ENCODE measurements at places on chromosomes 3 and 15.

- no peak for DNase-seq
Observed at GRCh38 chr3:93994056-93994455, 14.1 kb downstream of the ARL13B start.

DNA sequence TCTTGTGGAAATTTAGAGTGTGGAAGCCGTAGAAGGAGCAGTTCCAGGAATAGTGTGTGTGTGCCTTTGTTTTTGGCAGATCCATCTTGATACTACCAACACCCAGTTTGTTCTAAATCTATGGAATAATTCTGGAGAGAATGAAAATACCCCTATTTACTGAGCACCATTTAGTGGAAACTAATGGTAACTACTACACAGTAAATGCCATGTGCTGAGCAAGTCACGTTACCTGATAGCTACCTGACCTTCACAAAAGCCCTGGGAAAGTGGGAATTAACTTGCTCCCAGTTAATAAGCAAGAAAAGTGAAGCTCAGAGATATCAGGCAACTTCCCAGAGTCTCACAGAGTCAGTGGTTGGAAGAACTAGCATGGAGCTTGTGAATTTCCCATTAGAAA lies 137.7 kb downstream of the ARPP21 start:
- no peak for DNase-seq

DNA sequence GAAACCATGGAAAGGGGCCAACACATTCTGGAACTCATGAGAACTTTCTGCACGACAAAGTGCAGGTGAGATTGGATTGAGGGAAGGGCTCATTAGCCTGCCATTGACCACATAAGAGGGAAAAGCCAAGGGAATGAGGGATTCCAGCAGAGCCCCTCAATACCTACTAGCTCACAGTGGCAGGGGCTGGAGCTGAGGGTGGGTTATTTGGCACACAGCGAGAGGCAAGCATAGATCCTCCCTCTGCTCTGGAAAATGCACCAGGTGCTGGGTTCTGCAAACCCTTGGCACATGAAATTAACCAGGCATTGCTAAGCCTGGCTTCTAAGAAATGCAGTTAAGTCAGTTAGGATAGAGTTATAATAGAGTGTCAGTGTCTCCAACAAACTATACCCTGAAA lies 60.8 kb downstream of the IL16 start:
- no peak for DNase-seq

GRCh38 chr3:14716591-14716990 lies 41.6 kb downstream of the C3orf20 start:
- DNase-seq, result no peak

GRCh38 chr3:38115645-38116427 lies 21.1 kb downstream of the ACAA1 start:
- no peak for DNase-seq

- DNase-seq, result no peak
Observed at GRCh38 chr3:12553921-12554391, 2.9 kb upstream of the MKRN2 start.

- no peak for DNase-seq
Observed at GRCh38 chr3:118781232-118781631, 253.4 kb downstream of the IGSF11 start.

- DNase-seq, result no peak
Observed at GRCh38 chr3:102182162-102182561, 252.7 kb upstream of the ZPLD1 start.

DNA sequence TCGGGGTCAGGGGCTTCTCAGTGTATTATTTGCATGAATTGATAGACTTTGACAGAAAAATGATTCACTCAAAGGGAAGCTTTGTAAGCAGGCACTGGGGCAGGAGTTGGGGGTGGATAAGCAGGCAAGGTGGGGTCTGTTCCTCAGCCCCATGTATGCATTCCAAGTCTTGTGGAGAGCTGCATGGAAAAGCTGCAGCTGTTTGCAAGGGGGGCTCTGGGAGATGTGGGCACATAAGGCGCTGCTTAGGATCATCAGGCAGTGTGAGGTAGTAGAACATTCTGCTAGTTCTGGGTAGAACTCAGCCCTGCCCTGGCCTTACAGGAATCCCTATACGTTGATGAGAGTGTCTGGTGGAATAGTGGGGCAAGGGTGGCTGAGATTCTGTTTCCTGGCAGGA lies 154.2 kb upstream of the LRIG1 start:
- DNase-seq, result no peak

GRCh38 chr3:45605534-45605933 lies 11.0 kb downstream of the LIMD1 start:
- DNase-seq, result no peak

DNA sequence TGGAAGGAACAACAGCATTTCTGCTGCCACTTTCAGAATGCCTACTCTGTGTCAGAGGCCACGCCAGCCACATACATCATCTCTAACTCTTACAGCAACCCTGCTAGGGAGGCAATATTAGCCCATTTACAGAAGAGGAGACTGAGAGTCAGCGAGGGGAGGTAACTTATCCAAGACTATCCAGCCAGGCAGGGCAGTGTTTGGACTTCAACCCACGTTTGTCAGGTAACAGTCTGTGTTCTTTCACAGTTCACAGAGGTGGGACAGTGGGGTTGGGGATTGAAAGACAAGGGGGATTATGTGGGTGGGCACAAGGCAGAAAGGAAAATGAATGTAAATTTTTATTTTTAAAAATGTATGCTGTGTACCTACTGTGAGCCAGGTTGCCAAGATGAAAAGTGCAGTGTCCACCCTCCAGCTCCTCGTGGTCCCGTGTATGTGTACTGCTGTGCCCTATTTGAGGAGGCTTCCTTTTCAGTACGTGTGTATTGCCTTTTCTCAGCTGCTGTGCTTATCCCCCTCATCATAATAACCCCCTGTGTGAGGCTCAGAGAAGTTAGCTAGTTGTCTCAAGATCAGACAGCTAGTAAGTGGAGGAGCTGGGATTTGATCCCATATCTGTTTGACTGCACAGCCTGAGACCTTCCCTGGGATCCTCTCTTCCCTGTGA lies 16.5 kb upstream of the ATP2B2 start:
- DNase-seq, result no peak

DNA sequence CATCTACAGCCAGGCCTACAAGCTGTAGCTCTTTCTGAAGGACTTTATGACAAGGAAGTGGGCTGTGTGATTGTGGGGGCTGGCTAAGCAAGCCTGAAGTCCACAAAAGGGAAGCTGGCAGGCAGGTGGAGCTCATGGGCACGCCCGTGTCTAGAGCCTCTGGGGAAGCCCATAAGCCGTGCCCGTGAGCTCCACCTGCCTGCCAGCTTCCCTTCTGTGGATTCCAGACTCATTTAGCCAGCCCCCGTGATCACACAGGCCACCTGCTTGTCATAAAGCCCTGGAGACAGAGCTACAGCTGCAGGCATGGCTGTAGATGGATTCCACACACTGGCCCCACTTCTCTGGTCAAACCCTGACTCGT lies 15.2 kb downstream of the EFCC1 start:
- peak; percentile 38 for DNase-seq

DNA sequence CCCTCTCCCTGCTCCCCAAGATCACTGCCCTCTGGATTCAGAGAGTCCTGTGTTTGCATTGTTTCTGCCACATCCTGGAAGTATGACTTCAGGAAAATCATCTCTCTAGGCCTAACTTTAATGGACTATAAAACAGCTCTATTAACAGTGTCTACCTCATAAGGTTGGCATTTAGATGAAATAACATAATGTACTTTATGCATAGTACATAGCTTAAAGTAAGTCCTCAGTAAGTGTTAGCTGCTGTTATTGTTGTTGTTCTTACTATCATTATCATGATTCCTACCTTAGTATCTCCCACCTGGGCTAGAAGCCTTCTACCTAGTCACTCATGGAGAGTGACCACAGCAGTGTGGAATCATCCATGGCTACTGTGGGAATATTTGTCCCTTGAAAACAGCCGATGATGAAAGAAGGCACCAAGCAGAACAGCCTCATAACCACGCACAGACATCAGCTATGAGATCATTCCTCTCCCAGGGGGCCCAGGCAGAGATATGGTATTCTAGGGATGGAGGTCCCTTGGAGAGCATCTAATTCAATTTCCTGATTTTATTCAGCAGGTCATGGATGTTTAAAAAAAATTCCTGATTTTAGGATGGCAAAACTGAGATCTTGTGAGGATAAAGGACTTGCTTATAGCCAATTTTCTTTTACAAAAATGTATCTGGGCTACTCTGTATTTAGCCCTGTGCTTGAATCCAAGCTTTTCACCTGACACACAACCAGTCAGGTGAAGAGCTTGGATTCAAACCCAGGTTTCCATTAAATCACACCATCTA lies 1.9 kb downstream of the FSD2 start:
- DNase-seq, result no peak

DNA sequence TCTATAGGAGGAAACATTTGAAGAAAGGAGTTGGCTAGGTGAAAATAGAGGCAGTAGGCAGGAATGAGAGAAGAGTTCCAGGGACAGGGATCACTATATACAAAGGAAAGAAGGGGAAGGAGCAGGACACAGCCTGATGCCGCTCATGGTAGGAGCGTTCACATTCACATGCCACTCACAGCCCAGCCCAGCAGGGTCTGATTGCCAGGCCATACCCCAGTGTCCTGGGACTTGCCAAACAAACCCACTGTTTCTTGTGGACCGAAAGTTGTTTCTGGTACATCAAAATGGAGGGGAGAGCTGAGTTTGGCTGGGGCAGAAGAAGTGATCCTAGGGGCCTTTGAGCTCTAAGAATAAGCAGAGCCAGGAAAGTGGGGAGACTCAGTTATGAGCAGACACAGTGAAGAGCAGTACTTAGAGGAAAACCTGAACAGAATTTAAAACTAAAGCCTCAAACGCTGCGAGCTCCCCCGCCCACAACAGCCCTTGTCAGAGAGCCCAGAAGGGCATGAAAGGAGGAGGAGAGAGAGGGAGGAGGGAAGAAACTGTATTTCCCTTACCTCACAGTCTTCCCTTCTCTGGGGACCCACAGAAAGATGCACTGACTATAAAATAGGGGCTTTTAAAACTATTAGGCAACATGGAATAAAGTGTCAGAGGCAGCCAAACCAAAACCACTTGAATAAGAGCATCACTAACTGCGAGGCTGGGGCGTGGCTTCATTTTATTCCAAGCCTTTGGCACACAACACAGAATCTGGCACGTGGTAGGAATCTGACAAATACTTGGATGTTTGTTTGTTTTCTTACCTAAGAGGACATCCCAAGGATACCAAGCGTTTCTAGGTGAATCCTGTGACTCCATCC lies 129.0 kb downstream of the RPL22L1 start:
- no peak for DNase-seq

DNA sequence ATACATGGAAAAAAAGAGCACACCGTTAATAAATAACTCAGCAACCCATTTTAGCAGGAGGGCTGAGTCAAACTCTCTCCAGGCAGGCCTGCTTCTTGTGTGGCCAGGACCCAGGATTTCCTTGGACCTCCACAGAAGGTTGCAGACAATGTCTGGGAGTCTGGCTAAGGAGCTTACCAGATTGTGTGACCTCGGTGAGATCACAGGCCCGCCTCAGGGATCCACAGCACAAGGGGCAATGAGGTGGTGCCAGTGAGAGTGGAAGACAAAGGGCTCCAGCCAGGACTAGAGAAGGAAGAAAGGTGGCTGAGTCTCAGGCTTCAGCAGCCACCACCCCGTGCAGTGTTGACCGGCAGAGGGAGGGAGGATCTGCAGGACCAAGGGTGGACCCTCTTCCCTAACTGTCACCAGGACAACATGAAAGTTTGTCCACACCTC lies 32.2 kb upstream of the SEC22A start:
- no peak for DNase-seq

DNA sequence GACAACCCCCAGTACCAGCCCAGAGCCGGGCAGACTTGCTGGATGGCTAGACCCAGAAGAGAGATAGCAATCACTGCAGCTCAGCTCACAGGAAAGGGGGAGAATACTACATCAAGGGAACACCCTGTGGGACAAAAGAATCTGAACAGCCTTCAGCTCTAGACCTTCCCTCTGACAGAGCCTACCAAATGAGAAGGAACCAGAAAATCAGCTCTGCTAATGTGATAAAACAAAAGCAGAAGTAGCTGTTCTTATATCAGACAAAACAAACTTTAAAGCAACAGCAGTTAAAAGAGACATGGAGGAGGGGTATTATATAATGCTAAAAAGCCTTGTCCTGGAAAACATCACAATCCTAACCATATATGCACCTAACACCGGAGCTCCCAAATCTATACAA lies 283.3 kb downstream of the KLF13 start:
- DNase-seq, result no peak

DNA sequence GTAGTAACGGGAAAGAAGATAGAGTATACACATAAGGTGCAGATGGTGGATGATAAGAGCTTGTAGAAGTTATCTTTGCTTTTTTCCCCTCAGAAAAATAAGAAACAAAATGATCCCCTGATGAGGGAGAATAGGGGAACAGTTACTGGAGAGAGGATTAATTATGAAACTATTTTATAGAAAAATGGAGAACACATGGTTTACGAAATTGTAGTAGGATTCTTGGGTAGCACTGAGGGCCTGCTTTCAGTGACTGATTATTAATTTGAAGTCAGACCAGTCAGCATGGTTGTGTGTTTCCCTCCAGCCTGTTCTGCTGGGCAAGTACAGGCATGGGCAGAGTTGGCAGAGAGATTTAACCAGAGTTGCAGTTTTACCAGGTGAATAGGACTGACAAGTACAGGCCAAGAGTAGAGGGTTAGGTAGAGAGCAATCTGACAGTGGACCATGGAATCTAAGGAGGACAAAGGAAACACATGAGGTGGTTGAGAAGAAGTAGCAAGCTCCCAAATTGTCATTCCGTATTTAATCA lies 5.9 kb downstream of the SLC49A4 start:
- DNase-seq, result no peak

DNA sequence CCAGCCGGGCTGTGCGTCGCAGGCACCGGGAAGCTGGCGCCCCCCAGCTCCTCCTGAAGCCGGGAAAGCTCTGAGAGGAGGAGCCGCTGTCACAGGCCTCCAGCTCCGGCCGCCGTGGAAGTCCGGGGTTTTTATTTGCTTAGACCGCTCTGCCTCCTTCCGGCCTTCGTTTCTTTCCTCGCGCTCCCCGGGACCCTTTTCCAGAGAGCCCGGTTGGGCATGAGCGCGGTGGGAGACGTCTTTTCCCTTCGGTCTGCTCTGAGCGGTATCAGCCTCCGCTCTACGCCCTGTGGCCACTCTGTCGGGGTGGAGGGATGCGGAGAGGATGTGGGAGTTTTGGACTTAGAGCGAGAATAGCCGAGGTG lies 559 bp downstream of the SENP5 start:
- no peak for DNase-seq

DNA sequence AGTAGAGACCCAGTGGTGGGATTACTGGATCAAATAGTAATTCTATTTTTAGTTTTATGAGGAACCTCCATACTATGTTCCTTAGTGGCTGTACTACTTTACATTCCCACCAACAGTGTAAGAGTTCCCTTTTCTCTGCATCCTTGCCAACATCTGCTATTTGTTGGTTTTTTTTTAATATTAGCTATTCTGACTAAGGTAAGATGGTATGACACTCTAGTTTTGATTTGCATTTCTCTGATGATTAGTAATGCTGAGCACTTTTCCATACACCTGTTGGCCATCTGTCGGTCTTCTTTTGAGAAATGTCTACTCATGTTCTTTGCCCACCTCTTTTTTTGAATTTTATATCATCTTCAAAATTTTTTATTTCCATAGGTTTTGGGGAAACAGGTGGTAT lies 34.2 kb upstream of the RAP2B start:
- DNase-seq, result no peak

- no peak for DNase-seq
Observed at GRCh38 chr3:16374047-16374934, 109.3 kb downstream of the OXNAD1 start.

- DNase-seq, result no peak
Observed at GRCh38 chr3:195587824-195588223, 4.1 kb upstream of the APOD start.

- no peak for DNase-seq
Observed at GRCh38 chr3:184685055-184685454, 26.8 kb downstream of the MAGEF1 start.

GRCh38 chr3:62225051-62225450 lies 148.3 kb downstream of the FEZF2 start:
- DNase-seq, result no peak

- DNase-seq, result no peak
Observed at GRCh38 chr3:178476886-178477285, 59.4 kb upstream of the KCNMB2 start.

All from activated CD4-positive, alpha-beta T cell treated with anti-CD3 and anti-CD28 coated beads for 1 hour (primary cell).